ENCODE measurements at places on chromosomes 13 and 19.

GRCh38 chr19:34282611-34283519, 28.5 kb downstream of the GARRE1 start:
- no peak for DNase-seq

- DNase-seq = no peak
These were observed 6.6 kb upstream of the LGALS4 start for GRCh38 chr19:38819231-38819920.

DNA sequence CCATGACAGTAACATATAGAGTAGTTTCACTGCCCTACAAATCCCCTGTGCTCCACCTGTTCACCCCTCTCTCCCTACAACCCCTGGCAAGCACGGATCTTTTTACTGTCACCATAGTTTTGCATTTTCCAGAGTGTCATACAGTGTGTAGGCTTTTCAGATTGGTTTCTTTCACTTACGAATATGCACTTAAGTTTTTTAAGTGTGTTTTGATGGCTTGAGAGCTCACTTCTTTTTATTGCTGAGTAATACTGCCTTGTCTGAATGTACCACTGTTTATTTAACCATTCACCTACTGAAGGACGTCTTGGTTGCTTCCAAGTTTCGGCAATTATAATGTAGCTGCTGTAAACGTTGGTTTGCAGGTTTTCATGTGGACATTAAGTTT, 175.1 kb downstream of the ITGBL1 start:
- DNase-seq = no peak

GRCh38 chr13:58855283-58855682, 1223.7 kb downstream of the PCDH17 start:
- peak; percentile 1 for DNase-seq

DNA sequence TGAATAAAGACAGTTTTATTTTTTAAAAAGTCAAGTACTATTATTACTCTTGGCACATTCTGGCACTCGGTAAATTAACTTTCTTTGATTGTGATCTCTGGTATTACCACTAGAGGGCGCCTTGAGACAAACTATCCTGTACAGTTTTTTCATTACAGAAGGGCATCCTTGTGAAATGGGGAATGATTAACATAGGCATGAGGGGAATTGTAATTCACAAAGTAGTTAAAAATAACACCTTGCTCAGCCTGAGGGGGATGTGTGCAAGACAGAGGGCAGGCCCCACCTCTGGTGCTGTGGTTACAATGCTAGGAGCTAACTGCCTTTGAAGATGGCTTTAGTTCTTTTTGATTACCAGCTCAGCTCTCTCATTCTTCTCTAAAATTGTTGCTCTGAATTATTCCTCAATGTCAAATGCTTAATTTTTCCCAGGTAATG, 24.2 kb upstream of the C1QTNF9B start:
- peak; percentile 84 for DNase-seq

- DNase-seq = no peak
These were observed 9.8 kb upstream of the ALOX5AP start for GRCh38 chr13:30725326-30726085.

DNA sequence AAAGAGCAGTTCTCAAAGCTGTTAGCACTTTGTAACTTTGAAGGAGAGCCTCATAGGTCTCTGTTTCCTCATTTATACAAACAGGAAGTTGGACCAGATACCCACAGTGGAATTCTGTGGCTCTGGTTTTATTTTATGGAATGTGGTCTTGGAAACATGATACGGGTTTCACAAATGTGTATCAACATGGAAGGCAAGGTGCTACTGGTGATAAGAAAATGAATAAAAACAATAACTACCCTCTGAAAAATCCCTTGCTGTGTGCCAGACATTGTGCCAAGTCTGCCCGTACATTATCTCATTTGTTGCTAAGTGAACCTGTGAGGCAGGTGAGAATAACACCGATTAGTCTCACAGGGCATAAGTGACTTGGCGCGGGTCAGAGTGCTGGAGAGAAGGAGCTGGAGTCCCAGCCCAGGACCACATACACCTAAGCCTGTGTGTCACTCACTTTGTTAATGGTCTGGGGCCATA, 45.0 kb upstream of the RNF113B start:
- DNase-seq = peak; percentile 52

DNA sequence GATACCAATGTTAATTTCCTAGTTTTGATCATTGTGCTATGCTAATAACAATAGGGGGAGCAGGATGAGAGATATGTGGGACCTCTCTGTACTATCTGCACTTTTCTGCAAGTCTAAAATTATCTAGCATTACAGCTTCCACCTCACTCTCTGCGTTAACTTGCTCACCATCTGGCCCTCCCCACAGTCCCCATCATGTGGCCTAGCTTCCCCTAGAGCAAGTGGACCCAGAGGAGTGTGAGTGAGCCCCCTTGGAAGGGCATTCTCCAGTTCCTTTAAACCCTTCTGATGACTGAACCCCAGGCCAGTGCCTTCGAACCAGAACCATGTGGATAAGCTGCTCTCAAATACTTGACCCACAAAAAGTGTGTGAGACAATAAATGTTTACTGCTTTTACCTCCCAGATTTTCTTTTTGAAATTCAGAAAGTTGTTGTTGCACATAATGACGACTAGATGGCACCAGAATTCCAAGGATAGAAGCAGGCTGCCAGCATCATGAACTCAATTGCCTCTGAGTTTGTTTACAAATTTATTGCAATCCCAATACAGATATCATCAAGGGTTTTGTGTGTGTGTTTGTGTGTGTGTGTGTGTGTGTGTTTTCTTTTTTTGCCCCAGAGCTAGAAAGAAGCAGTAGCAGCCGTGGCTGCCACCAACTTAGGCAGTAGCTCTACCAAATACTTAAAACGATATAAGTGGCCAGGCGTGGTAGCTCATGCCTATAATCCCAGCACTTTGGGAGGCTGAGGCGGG, 49.0 kb upstream of the ZNF780A start:
- DNase-seq = peak; percentile 83

DNA sequence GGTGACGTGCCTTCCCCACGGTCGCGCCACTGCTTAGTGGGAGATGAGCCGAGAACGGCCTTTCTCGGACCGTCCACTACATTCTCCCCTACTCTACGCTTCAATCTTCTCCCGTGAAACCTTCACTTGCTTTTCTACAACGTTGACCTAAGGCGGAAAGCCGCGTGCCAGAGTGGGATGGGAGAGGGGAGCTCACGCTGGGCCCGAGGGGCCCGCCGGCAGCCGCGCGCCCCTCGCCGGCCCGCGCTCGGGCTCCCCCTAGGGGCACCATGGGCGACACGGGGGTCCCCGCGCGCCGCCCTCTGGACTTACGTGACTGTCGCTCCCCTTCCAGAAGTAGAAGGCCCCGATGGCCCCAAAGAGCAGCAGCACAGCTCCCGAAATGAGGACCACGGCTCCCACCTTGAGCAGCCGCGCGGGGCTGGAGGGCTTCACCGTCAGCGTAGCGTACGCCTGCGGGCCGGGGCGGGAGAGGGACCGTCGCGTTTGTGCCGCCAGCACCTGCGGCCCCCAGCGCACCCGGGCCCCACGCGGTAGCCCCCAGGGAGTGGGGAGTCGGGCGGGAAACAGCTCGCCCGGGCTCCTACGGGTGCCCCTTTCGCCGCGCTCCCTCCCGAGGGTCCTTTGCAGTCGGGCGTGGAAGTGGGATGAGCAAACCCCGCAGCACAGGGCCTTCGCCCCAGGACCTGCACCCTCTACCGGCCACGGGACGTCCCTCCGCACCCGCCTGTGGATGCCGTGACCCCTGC, 727 bp downstream of the CNMD start:
- peak; percentile 2 for DNase-seq

DNA sequence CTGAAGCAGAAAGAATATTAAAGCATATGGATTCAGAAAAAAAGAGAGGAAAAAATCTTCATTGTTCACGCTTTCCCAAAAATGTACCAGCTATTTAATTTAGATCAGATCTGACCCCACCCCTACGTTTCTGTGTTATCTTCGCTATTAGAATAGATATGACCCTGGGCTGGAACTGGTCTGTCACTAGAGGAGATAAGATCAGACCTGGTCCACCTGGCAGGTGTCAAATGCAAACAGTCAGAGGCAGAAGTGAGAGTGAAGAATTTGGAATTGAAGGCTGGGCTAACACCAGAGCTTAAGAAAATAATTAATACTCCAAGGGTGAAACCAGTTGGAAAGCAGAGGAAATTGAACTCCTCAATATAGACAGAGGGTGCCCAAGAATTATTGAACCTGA, 30.0 kb upstream of the MBNL2 start:
- DNase-seq = no peak

- DNase-seq = no peak
These were observed 3.0 kb downstream of the SIGLEC9 start for GRCh38 chr19:51127755-51128154.

- DNase-seq = no peak
These were observed 22.6 kb downstream of the ELF1 start for GRCh38 chr13:40996426-40997092.

DNA sequence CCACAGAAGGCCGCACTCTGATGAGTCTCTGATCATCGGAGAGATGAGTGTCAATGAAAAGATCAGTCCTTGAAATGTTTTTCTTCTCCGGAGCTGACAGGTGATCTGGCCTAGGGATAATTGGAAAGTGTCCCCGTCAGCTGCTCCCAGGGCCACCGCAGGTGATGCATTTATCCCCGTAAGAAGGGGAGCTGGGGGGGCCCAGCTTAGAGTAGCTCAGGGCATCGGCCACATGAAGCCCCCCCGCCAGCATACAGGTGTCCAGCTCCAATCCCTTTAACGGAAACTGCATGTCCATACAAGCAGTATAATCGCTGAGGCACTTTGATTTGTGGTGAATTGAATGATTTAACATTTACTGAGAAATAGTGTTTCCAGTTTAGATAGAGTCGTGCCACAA, 27.7 kb downstream of the ATP4B start:
- DNase-seq = no peak

GRCh38 chr13:53560556-53560955, 531.9 kb downstream of the OLFM4 start:
- DNase-seq = no peak

DNA sequence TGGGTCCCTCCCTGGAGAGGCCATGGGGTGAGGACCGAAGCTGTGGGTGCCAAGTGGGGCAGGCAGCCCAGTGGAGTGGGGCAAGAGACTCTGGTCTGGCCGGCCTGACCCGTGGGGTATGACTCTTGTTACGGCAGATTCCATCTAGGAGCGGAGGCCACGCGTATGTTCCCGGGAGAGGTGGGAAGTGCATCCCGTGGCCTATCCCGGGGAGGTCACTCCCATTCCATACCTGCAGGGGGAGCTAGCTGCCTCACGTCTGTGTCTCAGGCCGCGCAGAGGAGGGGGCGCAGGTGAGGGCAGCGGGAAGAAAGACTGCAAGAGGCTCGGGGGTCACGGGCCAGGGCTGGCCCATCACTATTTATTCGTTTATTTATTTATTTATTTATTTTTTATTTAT, 4.9 kb downstream of the CSNK1G2 start:
- peak; percentile 47 for DNase-seq

GRCh38 chr13:110819203-110820014, 95.5 kb downstream of the ANKRD10 start:
- peak; percentile 86 for DNase-seq

DNA sequence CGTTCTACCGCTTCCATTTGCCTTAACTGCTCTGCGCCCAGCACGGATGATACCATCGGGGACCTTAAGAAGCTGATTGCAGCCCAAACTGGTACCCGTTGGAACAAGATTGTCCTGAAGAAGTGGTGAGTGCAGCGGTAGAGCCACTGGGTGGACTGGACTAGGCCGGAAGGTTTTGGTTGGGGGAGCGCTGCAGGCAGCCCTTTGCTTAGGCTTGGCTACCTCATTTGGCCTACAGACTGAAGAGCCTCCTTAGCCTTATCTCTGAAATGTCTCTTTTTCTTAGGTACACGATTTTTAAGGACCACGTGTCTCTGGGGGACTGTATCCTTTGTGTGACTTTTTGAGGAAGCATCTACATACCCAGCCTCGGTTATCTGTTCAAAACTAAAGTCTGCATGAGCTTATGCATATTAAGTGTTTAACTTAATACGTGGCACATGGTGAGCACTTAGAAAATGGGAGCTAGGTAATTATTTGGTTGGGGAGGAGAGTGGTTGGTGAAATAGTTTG, 889 bp downstream of the UBL5 start:
- no peak for DNase-seq

- DNase-seq = no peak
These were observed 39.0 kb upstream of the KPNA3 start for GRCh38 chr13:49831455-49831854.

DNA sequence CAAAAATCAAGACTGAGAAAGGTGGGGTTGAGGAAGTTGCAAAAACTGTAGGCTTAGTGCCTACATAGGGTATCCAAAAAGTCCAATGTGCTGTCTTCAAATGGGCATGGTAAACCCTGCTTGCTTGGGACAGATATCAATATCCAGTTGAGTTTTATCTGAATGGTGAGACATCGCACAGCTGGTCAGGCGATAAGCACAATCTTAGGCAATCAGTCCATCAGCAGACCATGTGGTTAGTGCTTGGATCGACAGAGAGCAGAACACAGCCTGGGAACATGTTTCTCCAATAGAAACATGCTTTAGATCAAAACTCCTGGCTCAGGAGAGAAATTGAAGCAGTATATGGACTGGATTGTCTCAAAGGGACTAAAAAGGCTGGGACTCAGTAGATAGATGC, 151.3 kb upstream of the IPO5 start:
- DNase-seq = no peak

GRCh38 chr13:20873348-20873747, 29.2 kb downstream of the XPO4 start:
- peak; percentile 9 for DNase-seq

DNA sequence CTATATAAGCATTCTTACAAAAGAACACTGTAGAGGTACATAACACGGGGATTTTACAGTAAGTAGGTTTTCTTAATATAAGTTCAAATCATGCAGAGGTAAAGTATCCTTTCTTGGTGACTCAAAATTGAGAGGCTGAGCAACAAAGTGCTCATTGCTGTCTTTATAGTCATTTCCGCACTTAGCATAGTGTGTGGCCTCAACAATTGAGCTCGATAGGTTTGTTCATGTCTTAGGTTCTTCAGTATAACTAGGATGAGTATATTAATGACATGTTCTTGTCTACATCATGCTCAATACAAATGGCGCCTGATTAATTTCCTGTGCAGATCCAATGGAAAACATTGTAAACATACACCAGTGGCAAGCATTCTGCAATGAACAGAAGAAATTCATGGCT, 1.4 kb downstream of the WDFY2 start:
- DNase-seq = peak; percentile 38

GRCh38 chr13:76937281-76937820, 11.0 kb upstream of the ACOD1 start:
- peak; percentile 86 for DNase-seq

- no peak for DNase-seq
These were observed 3.0 kb upstream of the ECH1 start for GRCh38 chr19:38834590-38834989.

- no peak for DNase-seq
These were observed 443.9 kb downstream of the FGF9 start for GRCh38 chr13:22114630-22115311.
